GM04503 (cell line): ENCODE measurements at places on chromosomes 6 and 20.
A peak's percentile ranks its signal among the peaks of the same experiment; 100 is the strongest.

DNA sequence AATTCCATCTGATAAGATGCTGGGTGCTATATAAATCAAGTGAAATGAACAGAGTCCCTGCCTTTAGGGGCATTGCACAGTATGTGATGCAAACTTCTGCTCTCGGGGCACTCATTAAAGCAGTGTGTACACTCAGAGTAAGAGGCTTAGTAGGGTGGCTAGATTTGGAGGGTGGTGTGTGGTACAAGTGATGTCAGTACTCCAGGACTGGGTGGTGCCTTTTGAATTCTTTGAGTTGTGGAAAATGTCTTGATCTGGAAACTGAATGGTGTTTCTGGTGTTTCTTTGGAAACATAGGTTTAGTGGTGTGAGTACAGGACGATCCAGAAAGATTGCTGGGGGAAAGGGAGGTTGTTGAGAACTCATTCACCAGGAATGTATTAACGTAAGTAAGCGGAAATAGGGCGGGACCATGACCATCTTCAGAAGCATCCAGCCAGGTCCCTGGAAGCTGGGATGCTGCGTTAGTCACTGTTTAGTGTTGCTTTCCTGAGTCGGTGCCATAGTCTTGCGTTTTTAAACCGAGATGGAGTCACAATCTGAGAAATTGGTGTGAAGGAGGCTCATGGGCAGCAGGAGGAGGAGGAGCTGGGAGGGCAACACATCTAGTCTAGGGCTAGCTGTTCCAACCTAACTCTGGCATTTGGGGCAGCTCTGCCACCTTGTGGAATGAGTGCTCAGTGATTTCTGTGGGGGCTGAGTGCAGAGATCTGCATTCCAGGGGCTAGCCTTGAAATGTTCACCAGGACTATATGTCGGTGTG lies 70.3 kb downstream of the SCAND1 start:
- DNase-seq = peak; percentile 100

DNA sequence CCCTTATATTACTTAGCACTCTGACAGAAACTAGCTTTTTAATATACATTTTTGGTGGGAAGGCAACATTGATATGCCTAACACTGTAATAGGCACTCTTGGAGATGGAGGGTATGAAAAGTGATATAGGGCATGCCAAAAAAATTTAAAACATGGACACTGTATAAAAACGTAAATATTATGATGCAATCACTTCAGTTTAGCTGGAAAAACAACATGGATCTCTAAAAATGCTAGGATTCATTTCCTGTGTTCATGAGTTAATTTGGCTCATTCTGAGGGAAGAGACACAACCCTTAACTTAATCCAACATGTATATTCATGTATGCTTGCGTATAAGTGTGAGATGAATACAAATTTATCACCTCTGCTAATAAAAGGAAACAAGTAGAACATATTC lies 157.3 kb upstream of the TFAP2D start:
- DNase-seq = no peak

DNA sequence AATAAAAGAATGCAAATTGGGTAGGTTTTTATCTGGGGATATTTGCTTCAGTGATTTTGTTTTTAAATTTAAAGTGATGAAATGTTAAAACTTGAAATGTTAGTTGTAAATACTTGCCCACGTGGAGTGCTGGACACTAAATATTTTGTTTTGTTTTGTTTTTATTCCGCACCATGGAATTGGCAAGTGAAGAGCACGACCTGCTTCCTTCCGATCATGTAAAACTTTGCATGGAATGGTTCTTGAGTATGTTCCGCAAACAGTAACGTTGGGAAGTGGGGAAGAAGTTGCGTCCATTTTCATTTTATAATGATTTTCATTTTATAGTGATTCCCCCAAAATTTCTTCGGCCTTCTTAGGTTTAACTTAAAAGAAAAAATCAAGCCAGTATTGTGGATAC lies 765 bp downstream of the IRAK1BP1 start:
- no peak for DNase-seq

DNA sequence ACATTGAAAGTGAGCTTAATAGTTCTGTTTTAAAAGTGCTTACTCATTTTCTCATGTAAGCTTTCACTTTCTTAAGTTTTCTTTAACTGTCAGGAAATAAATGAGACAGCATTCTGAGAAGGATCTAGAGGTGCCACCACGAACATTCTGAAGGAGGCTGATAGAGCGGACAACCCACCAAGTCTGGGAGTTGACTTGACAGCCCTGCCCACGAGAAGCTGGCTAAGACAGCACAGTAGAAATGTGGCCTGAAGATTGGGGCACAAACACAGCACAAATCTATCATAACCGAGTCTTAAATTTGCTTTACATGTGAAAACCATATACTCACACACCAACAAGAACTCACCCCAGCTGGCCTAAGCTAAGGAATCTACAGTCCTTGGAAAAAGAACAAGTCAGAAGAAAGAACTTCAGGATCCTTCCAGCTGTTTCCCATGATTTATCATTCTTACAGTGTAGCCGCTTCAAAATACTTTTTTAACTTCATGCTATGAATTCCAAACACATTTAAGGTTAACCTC lies 144.2 kb upstream of the TNFAIP3 start:
- no peak for DNase-seq

DNA sequence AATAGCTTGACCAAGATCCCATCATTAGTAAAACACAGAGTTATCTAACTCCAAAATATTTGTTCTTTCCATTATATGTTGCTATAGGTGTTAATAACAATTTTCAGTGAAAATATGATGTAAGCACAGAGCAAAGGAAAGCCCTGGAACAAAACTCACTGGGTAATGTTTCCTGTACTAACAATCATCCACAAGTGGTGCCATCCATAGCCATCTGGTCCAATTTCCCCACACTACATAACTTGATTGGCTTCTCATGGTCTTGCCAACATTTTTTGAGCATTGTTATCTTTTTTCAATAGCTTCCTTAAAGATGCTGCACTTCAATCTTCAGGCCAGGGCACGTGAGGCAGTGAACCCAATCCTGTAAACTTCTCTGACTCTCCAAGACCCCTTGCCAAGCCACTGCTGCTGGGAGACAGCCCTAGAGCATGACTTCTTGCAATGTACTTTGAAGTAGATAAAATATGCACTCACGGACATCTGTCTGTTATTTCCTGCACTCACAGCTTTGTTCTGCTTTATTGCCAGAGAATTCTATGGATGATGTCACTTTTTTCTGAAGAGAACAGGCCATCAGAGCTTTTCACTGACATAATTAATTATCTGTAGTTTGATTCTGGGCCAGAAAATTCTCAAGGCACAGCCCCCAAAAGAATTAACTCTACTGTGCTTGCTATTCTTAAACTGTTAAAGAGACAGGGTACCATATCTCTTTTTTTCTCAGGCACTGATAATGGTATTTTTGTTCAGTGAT lies 97.5 kb upstream of the TMEM30A start:
- DNase-seq = no peak

GRCh38 chr20:64159286-64159680 lies 5.0 kb upstream of the MYT1 start:
- no peak for DNase-seq

DNA sequence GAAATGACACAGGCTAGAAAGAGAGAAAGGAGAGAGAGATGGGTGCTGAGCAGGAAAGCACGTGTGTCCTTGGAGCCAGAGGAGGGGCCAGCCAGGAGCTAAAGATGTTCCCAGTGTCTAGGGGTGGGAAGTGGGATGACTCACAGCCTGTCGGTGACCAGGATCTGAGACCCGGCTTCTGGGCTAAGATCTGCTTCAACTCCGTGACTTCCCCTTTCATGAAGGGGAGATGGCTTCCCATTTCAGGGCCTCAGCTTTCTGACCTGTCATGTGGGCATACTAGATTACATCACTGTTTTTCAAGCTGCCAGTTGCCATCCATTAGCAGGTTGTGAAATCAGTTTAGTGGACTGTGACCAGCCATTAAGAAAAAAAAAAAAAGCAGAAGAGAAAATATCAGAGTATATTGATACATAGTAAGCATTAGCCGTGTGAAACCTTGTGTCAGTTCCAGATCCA lies 5.4 kb downstream of the TGM3 start:
- DNase-seq = no peak

- no peak for DNase-seq
Measured at GRCh38 chr6:169816054-169816453, 64.6 kb downstream of the ERMARD start.

DNA sequence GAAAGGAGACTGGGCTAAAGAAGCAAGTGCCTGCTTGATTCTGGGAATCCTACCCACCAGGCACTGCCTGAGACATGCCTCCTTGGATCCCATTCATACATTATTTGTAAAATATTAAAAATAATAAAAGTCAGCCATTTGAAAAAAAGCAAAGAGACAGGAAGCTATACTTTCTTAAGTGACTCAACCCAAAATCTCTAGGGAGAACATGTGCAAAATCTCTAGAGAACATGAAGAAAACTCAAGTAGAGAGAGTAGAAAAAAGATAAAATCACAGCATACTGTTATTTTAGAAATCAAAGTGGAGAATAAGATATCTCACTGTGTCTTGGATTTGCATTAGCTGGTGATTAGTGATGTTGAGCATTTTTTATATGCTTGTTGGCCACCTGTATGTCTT lies 197.2 kb upstream of the GGTLC1 start:
- DNase-seq = no peak

DNA sequence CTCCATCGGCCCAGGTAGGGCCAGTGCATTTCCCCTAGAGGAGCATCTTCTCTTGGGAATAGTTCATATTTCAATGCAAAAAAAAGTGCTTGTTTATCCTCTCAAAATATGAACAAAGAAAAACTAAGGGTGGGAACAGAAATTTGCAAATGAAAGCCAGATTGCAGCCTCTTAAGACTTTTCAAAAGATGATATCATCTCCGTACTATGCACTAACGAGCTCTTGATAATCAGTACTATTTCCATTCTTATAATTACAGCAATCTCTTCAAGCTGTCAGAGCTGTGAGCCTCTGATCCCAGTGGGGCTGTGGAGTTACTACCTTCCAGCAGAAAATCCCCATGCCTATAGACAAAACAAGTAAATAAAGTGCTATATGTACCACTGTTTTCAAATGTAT lies 77.1 kb downstream of the SOD2 start:
- DNase-seq = no peak

GRCh38 chr6:133208183-133208755 lies 32.9 kb upstream of the EYA4 start:
- DNase-seq = no peak

- no peak for DNase-seq
Measured at GRCh38 chr20:51244466-51244865, 221.6 kb upstream of the KCNG1 start.

GRCh38 chr6:33677689-33678088 lies 33.8 kb downstream of the UQCC2 start:
- DNase-seq = no peak

- no peak for DNase-seq
Measured at GRCh38 chr6:36023996-36024795, at the start of gene SLC26A8. Gene SLC26A8 (minus strand): TSS chr6:36024641. CDS start chr6:36019707, 4,934 bp downstream.

DNA sequence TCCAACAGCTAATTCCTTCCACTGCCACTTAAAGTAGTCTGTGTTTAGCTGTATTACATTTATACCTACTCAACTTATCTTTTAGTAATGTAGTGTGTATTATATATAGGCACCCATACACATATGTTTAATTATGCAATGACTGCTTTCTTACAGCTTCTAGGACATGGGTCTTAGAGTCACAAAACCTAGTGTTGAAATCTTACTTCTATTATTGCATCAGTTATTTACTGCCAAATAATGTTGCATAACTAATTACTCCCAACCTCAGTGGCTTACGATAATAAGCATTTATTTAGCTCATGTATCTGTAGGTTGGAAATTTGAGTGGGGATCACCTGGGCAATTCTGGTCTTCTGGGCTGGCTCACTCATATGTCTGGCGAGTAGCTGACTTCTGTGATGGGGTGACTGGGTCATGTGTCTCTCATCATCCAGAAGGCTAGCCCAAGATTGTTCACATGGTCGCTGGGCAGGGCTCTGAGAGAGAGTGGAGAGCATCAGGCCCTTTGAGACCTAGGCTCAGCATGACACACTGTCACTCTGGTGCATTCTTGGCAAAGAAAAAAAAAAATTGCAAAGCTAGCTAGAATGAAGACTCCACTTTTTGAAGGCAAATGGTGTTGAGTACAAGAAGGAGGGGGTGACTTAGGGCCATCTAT lies 187.0 kb downstream of the PLCB1 start:
- no peak for DNase-seq

DNA sequence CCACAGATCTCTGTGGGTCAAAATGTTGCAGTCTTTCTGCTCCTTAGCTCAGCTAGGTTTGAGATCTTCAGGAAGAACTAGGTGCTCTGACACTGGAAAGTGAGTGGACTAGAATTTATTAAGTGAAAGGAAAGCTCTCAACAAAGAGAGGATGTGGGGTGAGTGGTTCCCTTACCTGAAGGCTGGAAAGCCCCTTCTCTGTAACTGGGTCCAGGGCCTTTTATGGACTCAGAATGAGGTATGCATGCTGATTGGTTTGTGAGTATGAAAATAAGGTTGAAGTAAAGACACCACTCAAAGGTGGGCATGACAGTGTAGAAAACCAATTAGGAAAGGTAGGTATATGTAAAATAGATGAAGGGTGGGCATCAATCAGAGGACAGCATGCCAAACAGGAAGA lies 485.5 kb downstream of the CD109 start:
- no peak for DNase-seq

DNA sequence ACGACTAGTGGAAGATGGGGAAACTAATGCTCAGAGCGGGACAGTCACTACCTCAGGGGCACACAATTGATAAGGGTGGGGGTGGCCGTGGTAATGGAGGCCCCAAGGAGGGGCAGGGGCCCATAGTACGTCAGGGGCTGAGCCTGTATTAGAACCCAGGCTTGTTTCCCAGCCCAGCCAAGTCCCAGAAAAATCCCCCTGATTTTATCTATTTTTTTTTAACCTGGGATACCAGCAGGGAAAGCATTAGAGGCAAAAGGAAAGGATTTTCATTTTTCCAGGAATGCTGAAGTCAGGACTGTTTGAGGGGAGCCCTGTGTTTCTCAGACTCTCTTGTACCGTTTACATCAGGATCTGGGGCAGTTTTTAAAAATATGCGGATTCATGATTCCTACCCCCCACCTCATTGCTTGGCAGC lies 382 bp downstream of the MYH7B start:
- DNase-seq = no peak
